HEK293T (cell line): ENCODE measurements at places on chromosomes 6 and 20.

DNA sequence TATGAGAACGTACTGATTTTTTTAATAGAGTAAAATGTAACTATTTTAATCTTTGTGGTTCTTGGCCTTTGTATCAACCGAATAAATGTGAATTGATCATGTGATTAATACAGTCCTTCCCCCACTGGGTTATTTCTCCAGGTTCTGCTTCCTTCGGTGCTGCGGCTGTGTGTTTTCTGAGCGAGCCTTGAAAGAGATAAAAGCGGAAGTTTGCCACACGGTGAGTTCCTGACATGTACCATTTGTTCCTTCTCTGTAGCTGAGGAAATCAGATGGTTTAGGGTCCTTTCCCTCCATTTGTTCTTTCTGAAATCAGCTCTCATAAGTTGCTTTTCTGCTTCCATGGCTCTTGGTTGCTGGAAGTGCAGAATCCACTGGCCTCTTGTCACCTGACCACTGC is 15.5 kb downstream of the RTF2 start:
- DNase-seq: no peak

DNA sequence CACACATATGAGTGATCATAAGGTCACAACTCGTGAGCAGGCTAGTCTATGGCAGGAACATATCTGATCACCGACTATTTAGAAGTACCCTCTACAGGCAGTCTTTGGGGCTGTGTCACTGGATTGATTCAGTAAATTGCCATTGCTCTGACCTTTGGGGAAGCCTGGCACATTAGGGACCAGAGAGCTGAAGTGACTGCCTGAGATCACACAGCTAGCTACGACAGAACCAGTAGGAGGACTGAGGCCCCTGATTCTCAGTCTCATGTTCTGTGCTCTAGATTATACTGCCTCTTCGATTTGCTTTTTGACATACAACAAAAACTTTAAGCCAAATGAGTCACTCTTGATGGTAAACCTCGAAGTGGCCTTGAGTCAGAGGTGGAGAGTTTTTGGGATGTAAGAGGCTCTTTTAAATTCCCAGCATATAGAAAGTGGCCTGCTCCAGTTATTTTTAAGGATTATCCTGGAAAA is 247.5 kb upstream of the SUPT3H start:
- DNase-seq: no peak

DNA sequence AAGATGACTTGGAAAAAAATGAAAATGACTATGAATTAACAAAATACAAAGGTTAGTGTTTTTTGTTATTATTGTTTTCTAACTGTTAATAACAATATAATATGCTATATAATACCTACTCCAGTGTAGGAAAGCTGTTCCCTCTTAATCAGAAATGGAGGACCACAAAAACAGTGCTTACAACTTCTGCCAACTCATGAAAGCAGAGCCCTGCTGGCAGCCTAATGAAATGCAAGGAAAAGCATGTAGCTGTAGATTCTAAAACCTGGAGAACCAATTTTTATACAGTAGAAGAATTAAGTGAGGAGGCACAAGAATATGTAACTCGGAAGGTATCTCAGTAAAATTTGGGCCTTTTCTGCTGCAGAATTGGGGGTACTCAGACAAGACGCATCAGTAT is 29.4 kb downstream of the PHIP start:
- DNase-seq: peak; percentile 39

- DNase-seq: no peak
These were observed 104.3 kb downstream of the ADGRG6 start for GRCh38 chr6:142406131-142406530.

DNA sequence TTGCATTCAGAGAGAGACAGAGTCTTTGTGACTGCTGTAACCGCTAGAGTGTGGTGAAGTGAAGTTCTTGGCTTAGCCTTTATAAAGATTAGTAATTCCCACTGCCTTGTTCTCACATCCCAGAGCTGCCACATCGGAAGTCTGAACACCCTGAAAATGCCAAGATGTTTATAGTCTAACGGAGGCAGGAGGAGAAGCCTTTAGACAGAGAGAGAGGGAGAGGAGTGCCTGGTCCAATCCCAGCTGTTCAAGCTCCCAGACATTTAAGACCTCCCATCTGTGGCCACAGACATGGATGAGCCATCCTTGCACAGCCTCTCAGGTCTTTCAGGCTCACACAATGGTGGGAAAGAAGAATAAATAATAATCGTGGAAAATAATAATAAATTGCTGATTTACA is 1422.8 kb upstream of the EYS start:
- no peak for DNase-seq

- DNase-seq: no peak
These were observed 224.0 kb upstream of the PLN start for GRCh38 chr6:118324116-118324515.

DNA sequence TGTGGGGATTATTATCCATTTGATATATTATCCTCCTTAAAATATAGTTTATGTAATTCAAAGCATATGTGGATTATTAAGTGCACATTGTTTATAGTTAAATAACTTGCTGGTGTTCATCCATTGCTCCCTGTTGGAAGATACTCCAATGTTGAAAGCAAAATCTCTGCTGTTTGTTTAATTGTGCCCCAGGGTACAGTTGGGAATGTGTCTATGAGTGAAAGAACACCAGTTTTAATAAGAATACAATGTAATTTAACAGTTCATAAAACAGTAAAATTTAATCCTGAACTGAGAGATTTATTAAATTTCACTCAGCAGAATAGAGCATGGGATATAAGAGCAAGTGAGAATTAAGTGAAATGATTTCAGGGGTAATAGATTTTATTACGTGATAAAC is 364.9 kb downstream of the GRIK2 start:
- DNase-seq: no peak

DNA sequence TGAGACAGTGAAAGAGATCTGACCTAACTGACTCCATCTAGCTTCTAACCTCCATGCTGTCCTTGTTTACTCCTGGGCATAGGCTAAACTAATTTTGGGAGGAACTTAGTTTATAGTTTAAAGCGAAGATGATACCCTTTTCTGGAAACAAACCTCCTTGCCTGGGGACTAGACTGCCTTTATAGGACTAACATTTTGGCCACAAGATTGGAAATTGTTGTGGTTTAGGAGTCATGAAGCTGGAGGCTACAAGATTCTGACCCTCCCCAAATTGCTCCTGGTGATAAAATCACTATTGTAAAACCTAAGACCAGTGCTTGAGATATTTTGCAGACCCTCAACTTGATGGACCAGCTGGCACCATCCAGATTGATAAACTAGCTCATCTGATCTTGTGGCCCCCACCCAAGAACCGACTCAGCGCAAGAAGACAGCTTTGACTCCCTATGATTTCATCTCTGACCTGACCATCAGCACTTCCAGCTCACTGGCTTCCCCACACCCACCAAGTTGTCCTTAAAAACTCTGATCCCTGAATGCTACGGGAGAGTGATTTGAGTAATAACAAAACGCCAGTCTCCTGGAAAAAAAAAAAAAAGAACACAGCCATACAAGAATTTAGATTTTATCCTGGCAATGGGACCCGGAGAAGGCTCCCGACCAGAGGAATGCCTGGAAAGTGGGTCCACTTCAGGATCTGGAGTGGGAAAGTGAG is 63.0 kb downstream of the ABHD12 start:
- DNase-seq: no peak

DNA sequence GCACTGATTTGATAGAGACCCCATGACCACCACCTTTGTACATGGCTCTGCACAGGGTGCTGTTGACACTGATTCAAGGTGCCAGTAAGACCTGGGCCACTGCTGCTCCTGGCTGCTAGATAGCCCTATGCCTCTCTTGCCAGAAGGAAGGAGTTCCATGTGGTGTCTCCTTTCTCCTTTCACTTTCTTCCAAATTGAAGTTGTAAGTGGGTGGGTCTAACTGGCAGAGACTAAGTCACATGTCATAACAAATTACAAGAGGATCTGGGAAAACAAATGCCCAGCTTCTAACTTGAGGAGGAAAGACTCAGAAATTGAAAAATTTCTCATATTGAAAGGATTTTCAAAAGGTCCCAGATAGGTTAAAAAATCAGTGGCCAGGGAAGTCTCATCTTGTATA is 116.8 kb downstream of the TFAP2B start:
- DNase-seq: no peak

DNA sequence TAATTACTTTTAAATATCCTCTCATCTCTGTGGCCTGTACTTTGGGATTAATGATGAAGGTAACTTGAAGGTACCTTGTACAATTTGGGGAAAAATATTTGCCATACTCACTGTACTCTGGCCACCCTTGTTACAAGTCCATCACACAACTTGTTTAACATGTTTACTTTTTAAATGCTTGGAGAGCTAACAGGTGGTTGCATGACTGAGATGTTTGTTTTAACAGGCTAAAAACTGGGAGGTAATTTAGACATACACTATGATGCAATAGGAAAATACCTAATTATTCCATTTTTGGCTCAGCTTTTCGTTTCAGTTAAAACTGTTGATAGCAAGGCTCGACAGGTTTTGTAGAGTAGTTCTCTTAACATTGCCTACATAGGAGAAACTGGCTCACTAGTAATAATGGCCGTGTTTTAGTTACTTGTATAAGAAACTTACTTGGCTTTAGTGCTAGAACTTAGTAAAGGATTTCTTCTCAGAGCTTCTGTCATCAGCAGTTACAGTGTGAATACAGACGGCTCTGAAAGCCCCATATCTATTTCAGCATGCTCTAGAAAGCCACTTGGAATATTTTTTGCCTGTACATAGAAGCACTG is 489.8 kb upstream of the SOX4 start:
- DNase-seq: no peak

DNA sequence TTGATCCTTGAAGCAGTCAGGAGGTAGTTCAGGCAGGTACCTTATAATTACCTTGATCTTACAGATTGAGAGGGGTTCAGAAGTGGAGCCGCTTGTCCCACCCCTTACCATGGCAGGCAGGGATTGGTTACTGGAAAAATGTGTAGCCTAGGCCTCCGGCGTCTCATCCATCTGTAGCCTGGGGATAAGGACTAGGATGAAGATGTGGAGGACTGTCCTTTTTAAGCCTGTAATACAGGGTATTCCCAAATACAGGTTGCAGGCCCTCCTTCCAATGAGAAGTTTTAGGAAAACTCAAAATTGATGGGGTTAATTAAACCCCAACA is 2.8 kb downstream of the HMGA1 start:
- DNase-seq: peak; percentile 5

- DNase-seq: no peak
These were observed 300.1 kb downstream of the SAMD5 start for GRCh38 chr6:147808640-147809039.

DNA sequence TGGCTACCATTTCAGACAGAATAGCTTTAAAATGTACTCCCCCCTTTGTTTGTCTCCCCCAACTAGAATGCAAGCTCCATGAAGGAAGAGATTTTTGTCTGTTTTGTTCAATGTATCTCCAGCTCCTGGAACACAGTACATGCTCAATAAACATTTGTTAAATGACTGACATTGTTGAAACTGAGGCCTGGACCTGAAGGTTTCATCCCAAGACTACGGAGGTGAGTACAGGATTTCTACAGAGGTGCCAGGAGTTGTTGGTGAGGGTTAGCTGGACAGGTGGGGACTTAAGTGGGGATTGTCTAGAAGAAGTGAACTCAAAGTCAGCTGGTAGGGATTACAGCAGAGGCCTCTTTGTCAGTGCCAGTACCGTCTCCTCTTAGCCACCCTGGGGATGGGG is 19.4 kb downstream of the VEGFA start:
- no peak for DNase-seq

- no peak for DNase-seq
These were observed 1.1 kb upstream of the SRSF12 start for GRCh38 chr6:89118931-89119330.

GRCh38 chr6:101705866-101706265 is 312.4 kb downstream of the GRIK2 start:
- no peak for DNase-seq

DNA sequence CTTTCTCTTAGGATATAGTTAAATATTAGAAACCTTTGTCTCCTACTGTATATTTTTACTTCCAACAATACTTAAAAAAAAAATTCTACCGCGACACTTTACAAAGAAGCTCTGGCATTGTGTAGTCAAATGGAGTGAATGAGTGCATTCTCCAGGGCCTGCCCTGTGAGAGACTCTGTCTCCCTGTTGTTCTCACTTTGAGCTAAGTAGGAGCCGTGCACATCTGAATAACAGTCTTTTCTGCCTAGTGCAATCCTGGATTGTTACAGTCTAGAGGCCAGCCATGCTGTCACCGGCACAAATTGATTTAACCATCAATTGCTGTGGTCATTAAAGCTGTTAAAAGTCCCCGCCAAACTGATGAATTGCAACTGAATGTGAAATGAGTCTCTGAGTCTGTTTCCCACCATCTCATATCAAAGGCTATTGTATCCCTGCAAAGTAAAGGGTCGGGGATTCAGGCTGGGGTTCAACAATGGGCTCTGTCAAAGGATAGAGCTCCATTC is 156.0 kb downstream of the RFPL4B start:
- no peak for DNase-seq
